ENCODE measurements at places on chromosomes 5 and 9.
A peak's percentile ranks its signal among the peaks of the same experiment; 100 is the strongest.

- no peak for DNase-seq
Measured at GRCh38 chr5:68545636-68546295, 330.2 kb downstream of the PIK3R1 start.

DNA sequence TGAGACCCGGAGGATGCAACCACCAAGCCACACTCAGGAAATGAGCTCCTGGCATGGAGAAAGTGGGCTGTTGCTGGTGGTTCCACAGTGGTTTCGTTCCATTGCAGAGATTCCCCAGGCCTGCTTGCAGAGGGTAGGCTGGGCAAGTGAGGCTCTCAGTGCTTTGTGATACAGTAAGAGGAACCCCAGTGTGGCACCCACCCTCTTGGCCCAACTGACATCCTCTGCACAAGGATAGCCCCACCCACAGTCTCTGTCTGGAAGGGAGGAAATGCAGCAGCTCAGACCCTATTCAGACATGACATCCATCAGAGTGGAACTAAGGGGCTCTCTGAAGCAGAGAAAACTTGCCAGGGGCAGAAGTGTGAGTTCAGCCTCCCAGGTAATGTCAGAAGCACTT is 69.6 kb upstream of the FSTL4 start:
- no peak for DNase-seq

DNA sequence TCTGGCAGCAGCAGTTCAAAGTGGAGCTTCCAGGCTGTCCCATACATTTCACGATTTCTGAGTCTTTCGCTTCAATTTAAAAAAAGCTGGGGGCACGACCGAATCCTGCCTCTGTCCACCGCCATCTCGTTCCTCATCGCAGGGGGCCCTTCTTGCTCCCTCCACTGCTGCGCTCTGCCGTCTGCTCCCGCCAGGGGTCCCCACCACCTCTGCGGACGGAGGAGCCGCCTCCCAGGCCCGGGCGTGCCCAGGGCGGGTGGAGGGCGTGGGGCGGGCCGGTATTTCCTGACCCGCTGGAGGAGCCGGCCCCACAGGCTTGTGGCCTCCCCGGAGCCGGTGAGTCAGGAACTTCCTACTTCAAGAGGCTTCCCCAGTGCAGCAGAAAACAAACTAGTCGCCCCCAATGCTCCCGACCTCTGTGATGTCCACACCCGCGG is 50.4 kb downstream of the USP20 start:
- peak; percentile 82 for DNase-seq

DNA sequence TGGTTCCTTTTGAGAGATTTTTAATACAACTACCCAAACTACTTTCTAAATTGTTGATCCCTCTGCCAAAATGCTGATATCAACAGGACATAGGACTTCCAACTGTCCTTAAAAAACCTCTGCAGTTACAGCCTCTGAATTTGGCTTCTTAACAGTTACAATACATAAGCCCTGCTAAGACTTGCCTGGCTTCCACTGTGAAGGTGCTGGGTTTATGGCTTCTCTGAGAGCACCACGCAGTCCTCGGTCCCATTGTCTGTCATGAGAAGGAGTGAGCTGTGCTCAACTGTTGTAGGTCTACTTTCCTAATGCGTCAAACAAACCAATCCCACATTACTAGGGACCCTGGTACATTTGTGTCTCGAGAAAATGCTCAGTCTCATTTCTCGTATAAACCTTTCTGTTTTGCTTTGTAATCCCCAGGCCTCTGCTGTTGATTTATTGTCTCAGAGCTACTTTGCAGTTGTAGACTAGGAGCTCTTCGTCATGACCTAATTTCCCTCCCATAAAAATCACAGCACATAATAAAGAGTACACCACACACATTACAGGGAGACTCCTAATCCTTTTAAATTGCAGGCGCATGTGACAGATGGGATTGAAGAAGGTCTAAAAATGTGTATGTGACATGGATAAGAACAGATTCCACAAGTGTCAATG is 274.9 kb downstream of the NR3C1 start:
- DNase-seq: no peak

DNA sequence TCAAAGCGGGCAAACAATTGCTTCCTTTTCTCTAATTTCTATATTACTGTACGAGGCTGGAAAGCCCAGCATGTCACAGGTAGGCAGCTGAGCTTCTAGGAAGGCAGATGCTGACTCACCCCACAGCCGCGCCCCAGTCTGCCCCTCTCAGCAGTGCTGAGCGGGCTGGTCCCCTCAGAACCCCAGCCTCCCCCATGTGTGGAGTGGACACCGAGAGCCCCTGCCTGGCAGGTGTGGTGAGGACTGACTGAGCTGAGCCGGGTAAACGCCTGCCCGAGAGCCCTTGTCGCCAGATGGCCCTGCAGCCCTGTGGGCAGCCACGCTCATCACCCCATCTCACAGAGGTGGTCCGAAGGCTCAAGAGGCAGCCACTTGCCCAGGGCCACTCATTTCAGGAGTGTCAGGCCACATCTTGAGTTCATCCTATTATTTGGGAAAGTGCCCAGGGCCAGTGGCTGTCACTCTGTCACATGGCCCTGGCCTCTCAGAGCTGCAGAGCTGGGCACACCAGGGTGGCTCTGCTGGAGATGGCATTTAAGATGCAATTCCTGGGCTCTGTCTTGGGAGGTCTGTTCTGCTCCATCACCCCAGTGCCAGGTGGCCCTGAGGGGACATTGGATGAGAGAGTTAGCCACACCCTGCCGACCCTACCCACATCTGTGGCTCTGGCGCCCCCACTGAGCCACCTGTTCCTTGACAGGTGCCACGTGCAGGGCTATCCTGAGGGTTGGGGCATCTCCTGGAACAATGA is 12.4 kb downstream of the CARD19 start:
- DNase-seq: no peak

GRCh38 chr5:80037366-80037765 is 2.2 kb downstream of the THBS4 start:
- no peak for DNase-seq
